ENCODE measurements at places on chromosomes 13 and 19.

GRCh38 chr19:3466635-3467034 is 13.7 kb downstream of the SMIM24 start:
- no peak for DNase-seq

DNA sequence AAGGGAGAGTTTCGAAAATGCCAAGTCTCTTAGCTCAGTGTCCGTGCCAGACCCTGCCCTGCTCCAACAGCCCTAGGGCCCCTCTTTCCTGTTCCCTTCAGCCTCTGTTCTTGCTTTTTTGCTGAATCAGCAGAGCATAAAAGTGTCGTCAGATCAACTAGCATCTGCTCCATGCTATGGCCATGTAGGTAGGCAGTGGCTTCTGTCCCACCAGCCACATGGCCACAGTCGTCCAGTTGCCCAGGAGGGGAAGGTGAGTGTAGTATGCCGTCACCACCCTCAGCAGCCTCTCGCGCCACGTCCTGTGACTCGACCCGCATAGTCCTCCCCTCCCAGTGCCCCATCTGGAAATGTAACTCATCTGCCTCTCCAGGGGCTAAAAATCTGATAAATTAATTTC is 50.9 kb upstream of the ATP11A start:
- DNase-seq = no peak

DNA sequence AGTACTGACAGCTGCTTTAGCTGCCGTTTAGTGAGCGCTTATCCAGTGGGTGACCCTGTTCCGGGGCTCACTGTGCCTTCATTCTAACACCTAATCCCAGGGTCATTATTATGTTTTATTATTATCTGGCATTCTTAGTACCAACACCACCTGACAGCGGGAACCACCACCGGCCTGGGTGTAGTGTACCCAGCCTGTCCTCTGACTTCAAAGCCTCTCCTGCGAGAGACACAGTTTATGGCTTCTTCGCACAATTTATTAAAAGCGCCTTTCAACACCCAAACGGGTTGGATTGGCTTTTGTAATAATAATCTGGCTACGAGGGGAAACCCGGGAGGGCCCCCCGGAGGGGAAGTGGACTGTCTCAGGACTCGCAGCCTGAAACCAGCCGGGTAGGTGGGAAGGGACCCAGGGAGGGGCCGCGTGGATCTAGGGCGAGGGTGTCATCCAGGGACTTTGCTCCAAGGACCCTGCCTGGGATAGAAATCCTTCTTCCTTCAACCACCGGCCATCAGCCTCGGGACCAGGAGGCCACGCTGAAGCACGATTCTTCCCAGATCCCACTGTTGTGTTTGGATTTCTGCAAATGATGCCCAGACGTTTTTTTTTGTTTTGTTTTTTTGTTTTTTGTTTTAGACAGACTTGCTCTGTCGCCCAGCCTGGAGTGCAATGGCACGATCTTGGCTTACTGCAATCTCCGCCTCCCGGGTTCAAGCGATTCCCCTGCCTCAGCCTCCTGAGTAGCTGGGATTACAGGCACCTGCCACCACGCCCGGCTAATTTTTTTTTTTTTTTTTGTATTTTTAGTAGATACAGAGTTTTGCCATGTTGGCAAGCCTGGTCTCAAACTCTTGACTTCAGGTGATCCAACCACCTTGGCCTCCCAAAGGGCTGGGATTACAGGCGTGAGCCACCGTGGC is 1.6 kb upstream of the ZBTB7A start:
- peak; percentile 42 for DNase-seq

GRCh38 chr19:10604460-10604980 is 17.4 kb upstream of the AP1M2 start:
- DNase-seq = peak; percentile 40

DNA sequence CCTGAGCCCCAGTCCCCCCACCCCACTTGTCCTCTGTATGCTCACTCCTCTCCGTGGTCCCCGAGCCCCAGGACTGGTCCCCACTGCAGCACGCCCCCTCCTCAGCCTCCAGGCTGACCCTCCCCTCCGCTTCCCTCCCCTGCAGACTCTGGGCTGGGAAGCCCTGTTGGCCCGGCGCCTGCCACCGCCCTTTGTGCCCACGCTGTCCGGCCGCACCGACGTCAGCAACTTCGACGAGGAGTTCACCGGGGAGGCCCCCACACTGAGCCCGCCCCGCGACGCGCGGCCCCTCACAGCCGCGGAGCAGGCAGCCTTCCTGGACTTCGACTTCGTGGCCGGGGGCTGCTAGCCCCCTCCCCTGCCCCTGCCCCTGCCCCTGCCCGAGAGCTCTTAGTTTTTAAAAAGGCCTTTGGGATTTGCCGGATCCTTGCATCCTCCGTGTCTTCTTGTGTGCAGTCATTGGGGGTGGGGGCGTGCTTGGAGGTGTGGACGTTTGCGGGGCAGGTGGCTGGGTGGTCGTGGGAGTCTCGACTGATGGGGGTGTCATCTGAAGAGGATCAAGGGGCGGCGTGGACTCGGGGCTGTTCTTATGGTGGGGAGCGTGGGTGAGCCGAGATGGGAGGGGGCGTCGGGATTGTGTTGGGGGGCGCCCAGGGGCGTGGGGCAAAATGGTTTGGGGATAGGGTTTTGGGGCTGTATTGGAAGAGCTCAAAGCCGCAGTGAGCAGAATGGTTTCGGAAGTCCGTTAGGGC is 3.5 kb downstream of the PTGER1 start:
- DNase-seq = peak; percentile 57

- no peak for DNase-seq
These were observed 34.9 kb downstream of the IRS2 start for GRCh38 chr13:109751477-109751876.

GRCh38 chr13:61286148-61286745 is 129.4 kb downstream of the PCDH20 start:
- DNase-seq = peak; percentile 44
